Fibroblast of the conjunctiva (primary cell): ENCODE measurements at places on chromosomes 16 and 17.

DNA sequence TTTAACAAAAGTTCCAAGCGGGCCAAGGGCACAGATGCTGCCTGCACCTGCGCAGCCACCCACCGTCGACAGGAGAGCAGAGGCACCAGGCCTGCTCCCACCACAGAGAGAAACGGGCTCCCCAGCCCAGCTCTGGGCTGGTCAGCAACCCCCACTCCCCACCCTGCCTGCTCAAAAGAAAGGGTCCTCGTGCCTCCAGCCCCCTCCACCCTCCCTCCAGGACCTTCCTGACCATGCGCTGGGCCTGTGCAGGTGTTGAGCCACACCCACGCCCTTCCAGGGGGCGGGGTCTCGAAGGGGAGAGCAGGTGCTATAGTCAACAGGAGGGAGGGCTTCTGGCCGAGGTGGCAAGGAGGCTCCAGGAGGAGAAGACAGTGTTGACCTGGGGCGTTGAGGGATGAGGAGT, 25.3 kb downstream of the ZNF778 start:
- no peak for DNase-seq

DNA sequence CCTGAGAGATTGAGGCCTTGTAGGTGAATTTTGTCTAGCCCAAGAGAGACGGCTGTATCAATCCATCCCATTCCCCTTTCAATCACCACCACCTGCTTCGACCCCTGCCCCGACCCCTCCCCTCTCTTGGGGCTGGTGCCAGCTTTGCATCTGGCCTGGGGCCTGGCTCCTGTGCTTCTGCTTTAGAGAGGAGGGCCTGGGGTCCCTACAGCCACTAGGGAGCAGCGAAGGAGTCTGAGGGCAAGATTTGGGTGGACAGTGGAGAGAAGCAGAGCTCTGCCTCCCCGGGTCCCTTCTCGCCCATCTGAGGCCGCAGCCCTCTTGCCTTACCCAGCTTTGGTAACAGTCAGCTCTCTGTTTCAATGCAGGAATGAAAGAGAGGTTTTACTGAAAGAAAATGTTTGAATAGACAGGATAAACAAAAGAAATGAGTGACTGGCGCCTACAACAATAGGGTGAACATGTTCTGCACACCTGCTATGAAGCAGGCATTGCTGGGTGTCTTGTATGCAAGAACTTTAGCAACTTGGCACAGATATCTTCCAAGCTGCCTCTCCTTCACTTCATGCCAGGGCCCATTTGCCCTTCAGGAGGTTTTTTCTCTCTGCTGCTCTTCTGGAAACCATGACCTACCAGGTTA, 57.4 kb downstream of the SLC47A1 start:
- DNase-seq, result no peak

GRCh38 chr16:30457256-30457655, 11.6 kb upstream of the SEPHS2 start:
- DNase-seq, result no peak

DNA sequence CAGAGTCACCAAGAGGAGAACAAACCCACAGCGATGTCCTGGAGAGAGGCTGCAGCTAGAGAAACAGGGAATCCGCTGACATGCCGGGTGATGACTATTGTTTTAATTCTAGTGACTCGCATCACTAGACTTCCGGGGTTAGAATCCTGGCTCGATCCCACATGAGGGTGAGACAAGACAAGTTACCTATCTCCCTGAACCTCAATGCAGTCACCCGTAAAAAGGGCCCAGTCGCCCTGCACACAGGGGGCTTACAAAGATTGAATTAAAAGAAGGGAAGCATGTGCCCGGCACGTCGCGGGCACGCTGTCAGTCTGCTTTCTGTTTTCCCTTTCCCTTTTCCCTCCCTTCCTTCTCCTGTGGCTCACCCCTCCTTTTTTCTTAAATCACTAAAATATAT, 212.9 kb upstream of the FOXF1 start:
- DNase-seq, result no peak

GRCh38 chr17:60640503-60640902, 37.1 kb upstream of the BCAS3 start:
- DNase-seq, result no peak

DNA sequence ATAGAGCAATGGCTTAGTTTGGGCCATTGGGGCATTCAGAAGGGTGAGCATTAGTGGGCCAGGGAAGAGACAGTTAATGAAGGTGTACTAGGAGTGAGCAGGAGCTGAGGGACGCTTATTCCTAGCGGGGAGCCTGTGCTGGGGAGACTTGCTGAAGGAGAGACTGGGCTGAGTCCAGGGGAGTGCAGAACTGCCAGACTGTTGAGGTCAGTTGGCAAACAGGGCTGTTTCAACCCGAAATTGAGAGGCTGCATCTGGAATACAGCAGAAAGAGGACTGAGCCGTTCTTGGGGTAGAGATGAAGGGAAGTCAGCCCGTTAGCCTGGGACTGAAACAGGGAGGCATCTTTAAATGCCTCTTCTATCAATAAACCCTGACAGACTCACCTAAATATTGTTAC, 33.2 kb downstream of the MAP2K6 start:
- DNase-seq, result no peak

- DNase-seq, result no peak
Measured at GRCh38 chr16:22898131-22898530, 84.2 kb downstream of the HS3ST2 start.

GRCh38 chr17:71938340-71939010, 182.3 kb upstream of the SOX9 start:
- DNase-seq, result no peak

- DNase-seq, result no peak
Measured at GRCh38 chr17:81870131-81870980, 781 bp downstream of the ARHGDIA start.

DNA sequence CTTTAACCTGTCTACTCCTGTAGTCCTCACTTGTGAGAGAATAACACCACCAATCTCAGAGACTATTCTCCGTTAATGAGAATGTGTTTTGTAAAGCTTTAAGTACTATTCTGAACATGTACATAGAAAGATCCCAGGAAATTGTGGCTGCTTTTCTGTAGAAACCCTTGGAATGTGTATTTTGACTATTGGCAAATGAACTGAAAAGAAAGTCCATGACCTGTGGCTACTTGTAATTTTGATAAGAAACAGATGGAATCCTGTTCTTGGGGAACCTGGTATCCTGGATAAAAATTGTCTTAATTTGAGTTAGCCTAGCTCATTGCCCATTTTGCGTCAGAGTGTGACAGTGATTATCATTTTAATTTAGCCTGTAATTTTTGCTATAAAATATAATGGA, 9.1 kb downstream of the CTCF start:
- no peak for DNase-seq

- DNase-seq, result no peak
Measured at GRCh38 chr17:82397449-82398335, 20.5 kb upstream of the HEXD start.

DNA sequence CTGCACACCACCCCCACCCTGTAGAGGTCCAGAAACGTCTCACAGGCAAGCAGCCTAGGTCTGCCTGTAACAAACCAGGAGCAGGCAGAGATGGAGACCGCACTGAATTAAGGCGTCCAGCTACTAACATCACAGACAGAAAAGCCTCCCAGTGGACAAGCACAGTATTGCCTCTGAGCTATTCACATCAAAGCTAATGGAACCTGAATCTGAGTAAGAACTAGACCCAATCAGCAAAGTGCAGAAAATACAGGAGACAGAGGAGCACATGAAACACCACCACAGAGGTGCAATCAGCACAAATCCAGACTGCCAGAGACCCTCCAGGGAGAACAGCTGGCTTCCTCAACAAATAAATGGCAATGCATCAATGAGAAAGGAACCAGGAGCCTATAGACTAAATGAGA, 22.2 kb upstream of the PEMT start:
- peak; percentile 71 for DNase-seq

DNA sequence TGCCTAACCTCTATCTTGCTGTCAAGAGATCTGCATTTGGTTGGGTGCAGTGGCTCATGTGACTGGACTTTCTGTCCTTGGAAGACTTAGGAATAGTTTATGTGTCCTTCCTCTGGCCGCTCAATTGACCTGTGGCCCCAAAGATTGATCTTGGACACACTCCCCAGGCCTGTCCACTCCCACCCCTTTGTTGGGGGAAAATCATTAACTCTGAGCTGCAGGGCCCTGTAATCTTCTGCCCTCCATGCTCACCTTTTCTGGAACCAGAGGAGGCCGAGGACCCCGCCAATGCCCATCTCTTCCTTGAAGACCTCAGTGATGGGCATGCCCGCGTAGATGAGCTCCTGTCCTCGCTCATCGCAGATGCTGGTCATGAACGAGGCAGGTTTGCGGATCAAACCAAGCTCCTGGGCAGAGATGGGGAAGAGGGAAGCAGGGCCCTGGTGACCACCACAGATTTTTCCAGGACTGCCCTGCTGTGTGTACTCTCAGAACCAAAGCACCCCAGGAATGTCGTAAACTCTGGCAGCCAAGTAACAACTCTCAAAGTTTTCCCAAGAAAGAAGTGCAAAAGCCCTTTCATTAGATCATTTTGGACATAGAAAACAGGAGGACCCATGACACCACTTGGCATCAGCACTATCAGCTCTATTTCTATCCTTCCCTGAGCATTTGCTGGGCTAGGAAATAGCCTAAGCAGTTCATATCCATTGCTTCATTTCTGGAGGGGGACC, 8.5 kb upstream of the KLHL11 start:
- no peak for DNase-seq

- no peak for DNase-seq
Measured at GRCh38 chr17:40317345-40317873, 8.4 kb downstream of the RARA start.

GRCh38 chr17:7580604-7581575, 1.5 kb downstream of the CD68 start:
- DNase-seq, result no peak

DNA sequence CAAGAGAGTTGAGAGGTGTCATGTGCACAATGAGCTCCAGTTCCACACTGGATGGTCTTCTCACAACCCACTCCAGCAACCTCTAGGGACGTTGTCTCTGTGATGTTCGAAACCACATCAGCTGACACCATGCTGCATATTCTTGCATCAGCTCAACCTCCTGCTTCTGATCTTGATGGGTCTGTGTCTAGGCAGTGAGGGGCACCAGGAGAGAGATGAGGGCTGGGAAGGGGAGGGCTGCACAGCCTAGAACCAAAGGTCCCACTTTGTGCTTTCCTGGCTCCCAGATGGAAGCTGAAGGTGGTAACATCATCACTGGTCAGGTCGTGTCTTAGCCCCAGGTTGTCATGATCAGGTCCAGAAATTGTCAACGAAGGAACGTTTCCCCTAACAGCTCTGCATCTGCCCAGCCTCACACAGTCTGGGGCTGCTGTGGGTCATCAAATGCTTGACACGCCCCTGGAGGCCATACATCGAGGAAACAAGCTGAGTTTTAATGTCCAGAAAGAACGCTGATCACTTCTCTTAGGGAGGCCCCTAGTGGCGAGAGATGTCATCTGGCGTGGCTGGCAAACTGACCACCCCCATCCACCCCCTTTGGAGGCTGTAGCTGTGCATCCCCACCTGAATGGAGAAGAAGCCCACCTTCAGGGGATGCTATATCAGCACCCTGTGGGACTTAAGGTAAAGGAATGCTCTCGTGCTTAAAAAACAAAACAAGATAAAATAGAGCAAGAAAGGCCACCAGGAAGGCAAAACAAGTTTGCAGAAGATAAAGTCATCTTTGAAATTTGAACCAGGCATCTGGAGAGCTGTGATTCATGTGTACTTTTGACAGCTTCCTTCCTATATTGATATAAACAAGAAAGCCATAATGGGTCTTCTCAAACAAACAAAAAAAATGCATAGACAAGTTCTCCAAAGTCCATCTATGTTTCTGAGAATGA, 58.3 kb downstream of the WIPI1 start:
- peak; percentile 74 for DNase-seq

- DNase-seq, result no peak
Measured at GRCh38 chr16:4404247-4404966, 12.0 kb downstream of the CORO7 start.

- DNase-seq, result no peak
Measured at GRCh38 chr17:21268596-21269188, 15.5 kb upstream of the NATD1 start.

DNA sequence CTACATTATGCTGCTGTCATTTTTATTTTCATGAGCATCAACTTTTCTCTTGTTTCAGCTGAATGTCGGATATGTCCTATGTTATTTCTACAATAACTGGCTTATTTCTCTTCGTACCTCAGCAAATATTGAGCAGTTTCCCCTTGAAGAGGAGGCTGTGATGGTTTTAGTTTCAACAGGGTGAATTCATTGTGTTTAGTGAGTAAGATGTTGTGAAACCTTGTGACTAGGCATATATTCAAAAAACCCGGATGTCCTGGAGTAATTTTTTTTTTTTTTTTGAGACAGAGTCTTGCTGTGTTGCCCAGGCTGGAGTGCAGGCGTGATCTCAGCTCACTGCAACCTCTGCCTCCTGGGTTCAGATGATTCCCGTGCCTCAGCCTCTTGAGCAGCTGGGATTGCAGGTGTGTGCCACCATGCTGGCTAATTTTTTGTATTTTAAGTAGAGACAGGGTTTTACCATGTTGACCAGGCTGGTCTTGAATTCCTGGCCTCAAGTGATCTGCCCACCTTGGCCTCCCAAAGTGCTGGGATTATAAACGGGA, 11.1 kb downstream of the CPD start:
- DNase-seq, result no peak

DNA sequence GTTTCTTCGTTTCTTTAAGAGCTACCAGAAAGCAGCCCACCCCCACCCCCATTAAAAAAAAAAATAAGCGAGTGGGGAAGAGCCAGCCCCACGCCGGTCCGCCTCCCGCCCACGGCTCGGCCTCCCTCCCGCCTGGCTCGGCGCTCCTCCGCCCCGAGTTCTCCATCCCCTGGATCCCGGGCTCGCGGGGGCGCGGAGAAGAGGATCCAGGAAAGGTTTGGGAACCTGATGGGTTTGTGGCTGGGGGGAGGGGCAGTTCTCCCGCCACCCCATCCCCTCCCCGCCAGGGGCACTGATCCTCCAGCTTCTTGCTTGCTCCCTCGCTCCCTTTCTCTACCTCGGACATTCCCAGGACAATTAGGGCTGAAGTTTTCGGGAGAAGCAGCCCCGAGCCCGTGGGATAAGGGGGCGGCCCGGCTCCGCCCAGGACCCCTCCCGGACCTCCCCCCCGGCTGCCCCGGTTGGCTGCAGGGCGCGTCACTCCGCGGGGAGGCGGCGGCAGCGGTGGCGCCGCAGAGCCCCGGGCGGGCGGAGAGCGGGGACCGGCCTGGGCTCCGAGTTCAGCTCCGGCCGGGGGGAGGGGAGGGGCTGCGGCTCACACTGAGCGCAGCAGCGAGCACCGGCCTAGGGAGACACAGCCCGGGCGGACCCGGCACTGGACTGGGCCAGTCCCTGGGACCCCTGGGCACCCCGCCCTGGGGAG, 1.0 kb upstream of the SALL1 start:
- peak; percentile 54 for DNase-seq

GRCh38 chr17:57880086-57880456, 30.2 kb upstream of the MRPS23 start:
- no peak for DNase-seq

- no peak for DNase-seq
Measured at GRCh38 chr16:87182759-87183158, 134.4 kb downstream of the C16orf95 start.

- DNase-seq, result no peak
Measured at GRCh38 chr17:14301279-14302090, 604 bp downstream of the HS3ST3B1 start.

- no peak for DNase-seq
Measured at GRCh38 chr16:85078226-85078625, 34.0 kb downstream of the CIBAR2 start.
